ENCODE measurements at places on chromosomes 5 and 9.

DNA sequence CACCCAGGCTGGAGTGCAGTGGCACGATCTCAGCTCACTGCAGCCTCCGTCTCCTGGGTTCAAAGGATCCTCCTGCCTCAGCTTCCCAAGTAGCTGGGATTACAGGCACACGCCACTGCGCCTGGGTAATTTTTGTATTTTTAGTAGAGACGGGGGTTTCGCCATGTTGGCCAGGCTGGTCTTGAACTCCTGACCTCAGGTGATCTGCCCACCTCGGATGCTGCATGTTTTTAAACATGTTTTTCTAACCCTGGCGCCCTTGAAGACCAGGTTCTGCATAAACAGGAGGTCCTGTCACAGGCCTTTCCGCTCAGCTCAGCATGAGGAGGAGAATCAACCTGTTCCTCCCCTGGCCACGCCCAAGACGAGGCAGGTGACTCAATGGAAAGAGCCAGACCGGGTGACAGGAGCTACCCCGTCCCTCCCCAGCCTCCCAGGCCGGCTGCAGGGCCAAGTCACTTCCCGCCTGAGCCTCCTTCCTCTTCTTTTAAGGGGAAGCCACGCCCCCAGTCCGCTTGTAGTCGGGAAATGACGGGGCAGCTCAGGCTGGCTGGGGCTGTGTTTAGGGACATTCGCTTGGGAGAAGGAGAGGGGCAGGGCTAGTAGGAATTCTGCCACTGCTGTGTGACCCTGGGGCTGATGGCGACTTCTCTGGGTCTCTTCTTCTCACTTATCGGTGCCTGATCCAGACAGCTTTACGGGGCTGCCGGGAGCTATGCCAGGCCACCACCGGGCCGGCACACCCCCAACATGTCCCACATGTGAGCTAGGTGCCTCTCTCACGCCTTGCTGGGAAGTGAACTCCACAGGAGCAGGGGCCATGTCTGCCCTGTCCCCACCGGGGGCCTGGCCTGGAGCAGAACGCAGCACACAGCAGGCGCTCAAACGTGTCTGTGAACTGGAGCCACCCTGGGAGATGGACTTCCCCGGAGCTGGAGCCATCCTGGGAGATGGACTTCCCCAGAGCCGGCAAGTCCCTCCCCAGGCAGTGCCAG lies 6.1 kb downstream of the NOTCH1 start:
- no peak for DNase-seq

- no peak for DNase-seq
These were observed 11.2 kb upstream of the JAK2 start for GRCh38 chr9:4973902-4974301.

GRCh38 chr5:139788294-139788910 lies 7.2 kb upstream of the PSD2 start:
- peak; percentile 98 for DNase-seq

GRCh38 chr5:133229931-133230664 lies 178.3 kb downstream of the HSPA4 start:
- no peak for DNase-seq

GRCh38 chr9:36923025-36923625 lies 110.9 kb downstream of the PAX5 start:
- no peak for DNase-seq

DNA sequence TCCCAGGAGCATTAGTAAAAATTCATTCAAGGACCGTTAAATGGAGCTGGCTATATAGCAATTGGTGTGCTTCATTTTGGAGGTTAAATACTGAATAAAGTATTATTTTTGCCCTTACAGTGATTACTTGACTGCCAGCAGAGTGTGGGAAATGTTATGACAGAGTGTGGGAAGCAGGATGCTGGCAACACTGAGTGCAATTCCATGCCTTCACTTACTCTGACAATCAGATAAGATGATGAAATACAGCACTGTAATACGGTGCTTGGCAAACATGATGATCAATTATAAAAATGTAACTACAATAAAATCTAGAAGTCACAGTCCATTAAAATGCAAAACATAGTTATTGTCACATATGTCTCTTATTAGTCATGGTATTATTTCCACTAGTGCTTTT lies 651.3 kb downstream of the PTPRD start:
- no peak for DNase-seq

- no peak for DNase-seq
These were observed 3.9 kb downstream of the VCAN start for GRCh38 chr5:83475391-83475863.

- DNase-seq, result peak; percentile 41
These were observed 59.7 kb downstream of the TENT4A start for GRCh38 chr5:6772886-6773285.

DNA sequence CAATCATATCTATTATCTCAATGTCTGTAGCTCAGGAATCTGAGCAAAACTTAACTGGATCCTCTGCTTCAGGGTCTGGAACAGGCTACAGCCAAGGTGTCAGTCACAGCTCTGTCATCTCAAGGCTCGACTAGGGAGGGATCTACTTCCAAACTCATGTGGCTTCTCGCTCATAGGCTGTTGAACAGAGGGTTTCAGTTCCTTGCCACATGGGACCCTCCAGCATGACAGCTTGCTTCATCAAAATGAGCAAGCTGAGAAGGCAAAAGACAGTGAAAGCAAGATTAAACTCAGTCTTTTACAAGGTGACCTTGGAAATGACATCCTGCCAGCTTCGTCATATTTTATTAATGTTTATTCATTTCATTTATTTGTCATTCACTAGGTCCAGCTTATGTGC lies 111.7 kb downstream of the GADD45G start:
- no peak for DNase-seq

GRCh38 chr9:61670616-61671015 lies 480.8 kb downstream of the SPATA31A7 start:
- DNase-seq, result no peak

DNA sequence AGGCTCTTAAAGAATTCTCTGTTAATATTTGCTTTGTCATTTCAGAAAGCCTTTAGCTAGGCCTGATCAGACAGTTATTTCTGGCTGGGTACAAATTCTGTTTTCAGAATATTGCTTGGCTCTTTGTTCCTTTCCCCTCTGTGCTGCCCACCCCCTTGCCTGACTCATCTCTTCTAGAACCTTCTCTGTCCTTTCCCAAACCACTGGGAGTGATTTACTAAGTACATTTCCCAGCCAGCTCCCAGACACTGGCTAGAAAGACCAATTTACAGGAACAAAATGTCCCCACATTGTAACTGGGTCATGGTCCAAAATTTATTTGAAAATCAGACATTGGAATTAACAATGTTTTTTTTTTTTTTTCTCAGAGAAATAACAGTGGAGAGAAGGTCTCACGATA lies 133.1 kb upstream of the MAP1B start:
- no peak for DNase-seq

All from posterior cingulate gyrus (tissue), 11 donors.